Left renal pelvis (tissue), 4 donors: ENCODE measurements at places on chromosomes 13 and 19. TPM values are rescaled to one million over a fixed set of nuclear protein-coding genes. Genes with fewer than 3 reads are reported as not detected.

DNA sequence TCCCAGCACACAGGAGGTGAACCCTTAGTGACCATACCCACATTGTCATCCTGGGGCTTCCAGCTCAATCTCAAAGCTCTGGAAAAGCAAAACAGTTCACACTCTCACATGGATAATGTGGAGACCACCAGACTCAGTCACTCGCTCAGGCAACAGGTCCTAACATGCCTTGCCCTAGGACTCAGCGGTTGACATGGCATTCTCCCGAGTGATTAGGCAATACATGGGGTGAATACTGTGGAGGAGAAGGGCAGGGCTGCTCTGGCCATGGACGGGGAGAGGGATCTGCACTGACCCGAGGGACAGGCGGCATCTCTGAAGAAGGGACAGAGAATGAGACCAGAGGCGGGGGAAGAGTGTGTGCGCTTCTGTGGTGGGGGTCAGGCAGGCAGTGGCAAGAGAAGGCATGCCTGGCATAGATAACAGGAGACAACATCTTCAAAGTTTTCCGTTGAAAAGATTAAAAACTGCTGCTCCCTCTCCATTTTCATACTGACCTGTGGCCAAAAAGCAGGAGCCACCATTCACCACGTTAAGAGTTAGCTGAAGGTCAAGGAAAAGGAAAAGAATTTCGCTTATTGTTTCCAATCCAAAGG, 44.5 kb upstream of the EPHX3 start:
- no peak for DNase-seq

DNA sequence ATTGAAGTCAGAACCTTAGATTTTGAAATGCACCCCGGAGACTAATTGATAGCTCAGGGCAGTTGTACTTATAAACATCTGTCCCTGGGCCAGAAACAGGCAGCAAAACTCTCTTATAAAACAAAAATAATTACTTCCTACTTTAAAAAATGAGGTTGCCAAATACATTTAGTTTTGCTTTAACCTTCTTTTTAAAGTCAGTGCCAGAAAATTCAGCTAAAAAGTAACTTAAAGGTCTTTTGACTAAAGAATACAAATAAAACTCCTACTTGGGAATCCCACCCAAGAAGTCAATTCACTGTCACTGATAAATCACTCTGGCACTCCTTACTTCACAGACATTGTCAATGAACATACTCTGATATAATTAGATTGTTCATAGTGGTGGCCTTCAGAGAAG, 60.7 kb downstream of the DOCK9 start:
- no peak for DNase-seq

CDKN2D gene
- 10.9 TPM for polyA plus RNA-seq

ICAM4 gene
- 0.45 TPM for polyA plus RNA-seq

DNA sequence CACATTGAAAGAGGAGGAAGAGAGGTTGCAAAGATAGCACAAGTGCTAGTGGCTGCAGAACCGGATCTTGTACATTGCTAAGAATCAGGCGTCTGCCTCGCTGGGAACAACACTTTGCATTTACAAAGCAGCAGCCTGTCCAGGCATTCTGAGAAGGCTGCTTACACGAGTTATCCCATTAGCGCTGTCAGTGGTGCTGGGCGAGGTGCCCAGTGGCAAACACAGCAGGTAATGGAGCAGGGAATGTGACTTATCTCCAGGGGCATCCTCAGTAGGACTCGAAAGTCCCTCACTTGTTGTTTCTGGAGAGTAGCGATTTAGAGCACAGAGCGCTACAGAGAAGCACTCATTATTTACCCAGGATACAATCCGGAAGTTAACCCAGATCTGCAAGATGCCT, 209.6 kb downstream of the OLFM4 start:
- DNase-seq = no peak

- no peak for DNase-seq
Measured at GRCh38 chr13:25249001-25249543, 38.2 kb downstream of the MTMR6 start.

DNA sequence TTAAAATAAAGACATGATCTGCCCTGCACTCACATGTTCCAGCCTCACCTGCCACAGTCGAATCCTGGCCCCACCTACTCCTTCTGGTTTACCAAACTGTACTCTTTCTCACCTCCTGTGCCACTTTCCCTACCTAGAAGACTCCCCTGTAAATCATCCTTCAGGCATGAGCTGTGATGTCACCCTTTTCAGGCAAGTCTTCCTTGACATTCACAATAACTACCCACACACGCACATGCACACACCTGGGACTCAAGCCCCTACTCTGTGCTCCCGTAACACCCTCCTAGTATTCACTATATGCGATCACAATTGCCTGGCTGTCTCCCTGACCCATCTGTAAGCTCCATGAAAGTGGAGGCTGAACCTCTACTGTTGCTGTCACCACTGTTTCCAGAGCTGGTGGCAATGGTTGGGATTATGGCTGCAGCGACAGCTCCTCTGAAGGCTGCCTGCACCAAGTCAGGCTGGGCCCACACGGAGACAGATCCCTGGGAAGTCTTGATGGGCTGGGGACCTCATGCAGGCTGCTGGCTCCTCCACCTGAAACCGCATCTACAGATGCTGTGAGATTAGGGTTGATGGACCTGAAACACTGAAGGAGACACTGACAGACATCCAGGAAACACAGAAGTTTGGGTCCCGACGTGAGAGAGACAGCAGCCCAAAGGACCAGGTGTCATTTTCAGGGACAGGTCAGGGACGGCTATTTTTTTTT, 611.1 kb downstream of the UQCRFS1 start:
- no peak for DNase-seq

YJEFN3 gene
- 7.6 TPM for polyA plus RNA-seq
